ENCODE measurements at places on chromosomes 7 and 10. TPM values are rescaled to one million over a fixed set of nuclear protein-coding genes. Genes with fewer than 3 reads are reported as not detected.

- no peaks in the 10 kb centered on the region for H3K36me3 ChIP-seq
- DNase-seq = peak; percentile 99
- H3K4me3 ChIP-seq = peak overlapping the region; percentile 29
- H3K4me1 ChIP-seq = peaks cover 28% of the 10 kb centered on the region
- no peaks in the 10 kb centered on the region for H3K27me3 ChIP-seq
Measured at GRCh38 chr7:111198255-111198654, 107.3 kb downstream of the LRRN3 start.

- H3K27ac ChIP-seq = peak overlapping the region; percentile 66
- H3K4me3 ChIP-seq = no peak overlapping the region
- H3K4me1 ChIP-seq = peaks cover 21% of the 10 kb centered on the region
Measured at GRCh38 chr10:93165367-93165766, 91.7 kb downstream of the CYP26A1 start.

Gene PLXNA4
- 0.89 TPM for total RNA-seq

DNA sequence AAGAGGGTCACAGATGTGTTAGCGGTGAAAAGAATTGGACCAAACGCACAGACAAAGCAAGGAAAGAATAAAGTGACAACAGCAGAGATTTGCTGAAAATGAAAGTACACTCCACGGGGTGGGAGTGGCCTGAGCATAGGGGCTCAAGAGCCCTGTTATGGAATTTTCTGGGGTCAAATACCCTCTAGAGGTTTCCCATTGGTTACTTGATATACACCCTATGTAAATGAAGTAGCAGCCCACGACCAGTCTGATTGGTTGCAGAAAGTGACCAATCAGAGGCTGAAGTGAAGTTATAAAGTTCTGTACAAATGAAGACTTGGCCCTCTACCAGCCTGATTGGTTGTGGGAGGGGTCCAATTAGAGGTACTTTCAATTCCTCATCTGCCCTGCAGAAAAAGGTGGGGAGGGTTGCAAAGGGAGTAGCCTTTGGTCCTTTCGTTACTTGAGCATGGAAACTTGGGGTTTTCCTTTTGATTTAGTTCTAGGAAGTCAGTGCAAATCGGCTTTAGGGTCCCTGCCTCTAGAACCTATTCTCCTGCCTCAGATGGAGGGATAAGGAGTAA lies 125.6 kb upstream of the PRPS1L1 start:
- no peaks in the 10 kb centered on the region for H3K4me1 ChIP-seq
- no peak overlapping the region for H3K4me3 ChIP-seq
- no peak overlapping the region for H3K27ac ChIP-seq
- 0 out of 2 replicates have a peak, but pooled peaks cover 4% of the 10 kb centered on the region for H3K27me3 ChIP-seq
- H3K36me3 ChIP-seq = no peaks in the 10 kb centered on the region

DNA sequence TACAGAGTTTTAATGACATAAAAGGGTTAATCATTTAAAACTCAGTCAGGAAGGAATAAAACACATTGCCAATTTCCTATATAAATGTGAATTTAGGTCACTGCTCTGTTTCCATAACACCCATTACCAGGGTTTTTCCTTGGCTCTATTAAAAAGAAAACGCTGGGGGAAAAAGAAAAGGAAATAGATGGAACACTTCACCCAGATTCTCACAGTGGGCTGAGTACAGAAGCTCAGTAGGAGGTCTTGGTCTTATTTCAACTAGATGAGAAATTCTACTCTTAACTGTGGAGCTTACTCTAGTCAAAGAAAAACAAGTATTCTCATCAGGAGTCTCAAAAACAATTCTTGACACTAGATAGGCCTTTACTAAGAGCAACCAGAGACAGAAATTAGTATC lies 36.5 kb downstream of the GLUD1 start:
- H3K36me3 ChIP-seq = peaks cover 64% of the 10 kb centered on the region
- peaks cover 16% of the 10 kb centered on the region for H3K4me1 ChIP-seq
- no peaks in the 10 kb centered on the region for H3K27me3 ChIP-seq
- H3K4me3 ChIP-seq = no peak overlapping the region
- H3K27ac ChIP-seq = no peak overlapping the region

DNA sequence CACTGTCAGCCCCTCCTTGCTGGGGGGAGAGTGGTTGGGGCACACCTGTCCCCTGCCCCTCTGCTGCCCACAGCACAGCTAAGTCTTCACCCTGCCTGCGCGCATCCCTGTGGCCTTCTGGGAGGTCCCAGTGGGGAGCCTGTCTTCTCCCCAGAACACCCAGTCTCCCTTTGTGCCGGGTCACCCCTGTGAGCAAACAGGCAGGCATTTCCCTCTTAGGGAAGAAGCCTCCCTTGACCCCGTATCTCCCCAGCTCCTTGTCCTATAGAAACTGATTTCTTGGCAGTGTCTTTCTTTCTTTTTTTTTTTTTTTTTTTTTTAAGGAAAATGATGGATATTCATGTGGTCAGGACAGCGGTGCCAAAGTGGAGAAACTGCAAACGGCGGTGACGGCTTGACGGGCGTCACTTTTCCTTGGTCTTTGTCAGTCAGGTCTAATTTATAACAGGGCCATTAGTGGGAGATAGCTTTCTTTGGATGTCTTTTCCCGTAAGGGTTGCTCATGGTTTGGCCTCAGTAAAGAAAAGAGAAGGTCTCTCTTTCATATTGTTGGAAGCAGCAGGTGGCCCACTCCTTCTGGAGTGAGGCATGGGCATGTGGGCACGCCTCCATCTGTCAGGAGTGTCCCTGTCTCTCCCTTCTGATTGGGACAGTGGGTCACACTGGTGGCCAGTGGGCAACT lies 115.3 kb downstream of the NKX6-2 start:
- H3K27ac ChIP-seq = no peak overlapping the region
- no peaks in the 10 kb centered on the region for H3K36me3 ChIP-seq
- DNase-seq = no peak
- peaks cover 21% of the 10 kb centered on the region for H3K4me1 ChIP-seq

- no peaks in the 10 kb centered on the region for H3K27me3 ChIP-seq
- H3K4me1 ChIP-seq = peaks cover 34% of the 10 kb centered on the region
- no peaks in the 10 kb centered on the region for H3K36me3 ChIP-seq
- H3K4me3 ChIP-seq = no peak overlapping the region
Measured at GRCh38 chr7:41693150-41693997, 9.5 kb downstream of the INHBA start.

Gene MSMB
- not detected for total RNA-seq

- no peaks in the 10 kb centered on the region for H3K36me3 ChIP-seq
- peaks cover 23% of the 10 kb centered on the region for H3K4me1 ChIP-seq
Measured at GRCh38 chr10:93516006-93516380, 19.6 kb downstream of the CEP55 start.

DNA sequence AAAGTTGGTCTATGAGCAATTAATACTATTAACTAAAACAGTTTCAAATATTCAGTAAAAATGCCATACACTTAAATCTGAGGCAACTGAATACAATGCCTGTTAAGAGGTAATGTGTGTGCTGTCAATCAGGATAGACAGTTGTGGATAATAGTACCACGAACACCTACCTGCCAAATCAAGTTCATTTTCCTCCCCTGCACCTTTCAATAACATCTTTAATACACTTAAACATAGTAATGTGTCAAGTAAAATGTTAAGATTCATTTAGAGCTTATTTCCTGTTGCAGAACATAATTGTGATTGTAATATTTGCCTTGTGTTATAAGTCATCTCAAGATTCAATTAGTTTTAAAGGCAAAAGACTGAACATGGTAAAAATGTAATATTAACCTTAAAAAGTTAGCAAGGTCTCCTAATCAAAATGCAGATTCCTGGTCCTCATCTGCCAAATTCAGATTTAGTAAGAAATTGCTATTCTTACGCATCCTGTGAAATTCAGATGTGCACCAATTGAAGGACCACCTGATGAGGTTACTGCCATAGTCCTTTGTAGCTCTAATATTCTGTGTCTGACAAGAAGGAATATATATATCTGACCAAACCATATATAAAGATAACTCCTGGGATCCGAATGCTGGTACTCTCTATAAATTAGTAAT lies 37.1 kb downstream of the COL1A2 start:
- 0 out of 2 replicates have a peak, but pooled peaks cover 5% of the 10 kb centered on the region for H3K4me1 ChIP-seq
- peak; percentile 53 for DNase-seq
- H3K27ac ChIP-seq = peak overlapping the region; percentile 100
- no peak overlapping the region for H3K4me3 ChIP-seq
- no peaks in the 10 kb centered on the region for H3K27me3 ChIP-seq

Gene OPALIN
- not detected for total RNA-seq

Measured in GM23248 (cell line).